Stimulated activated CD8-positive, alpha-beta memory T cell treated with anti-CD3 and anti-CD28 coated beads, Interleukin-15, amount 100 ng/mL, for 24 hours (primary cell): ENCODE measurements at places on chromosomes 11 and 22.

DNA sequence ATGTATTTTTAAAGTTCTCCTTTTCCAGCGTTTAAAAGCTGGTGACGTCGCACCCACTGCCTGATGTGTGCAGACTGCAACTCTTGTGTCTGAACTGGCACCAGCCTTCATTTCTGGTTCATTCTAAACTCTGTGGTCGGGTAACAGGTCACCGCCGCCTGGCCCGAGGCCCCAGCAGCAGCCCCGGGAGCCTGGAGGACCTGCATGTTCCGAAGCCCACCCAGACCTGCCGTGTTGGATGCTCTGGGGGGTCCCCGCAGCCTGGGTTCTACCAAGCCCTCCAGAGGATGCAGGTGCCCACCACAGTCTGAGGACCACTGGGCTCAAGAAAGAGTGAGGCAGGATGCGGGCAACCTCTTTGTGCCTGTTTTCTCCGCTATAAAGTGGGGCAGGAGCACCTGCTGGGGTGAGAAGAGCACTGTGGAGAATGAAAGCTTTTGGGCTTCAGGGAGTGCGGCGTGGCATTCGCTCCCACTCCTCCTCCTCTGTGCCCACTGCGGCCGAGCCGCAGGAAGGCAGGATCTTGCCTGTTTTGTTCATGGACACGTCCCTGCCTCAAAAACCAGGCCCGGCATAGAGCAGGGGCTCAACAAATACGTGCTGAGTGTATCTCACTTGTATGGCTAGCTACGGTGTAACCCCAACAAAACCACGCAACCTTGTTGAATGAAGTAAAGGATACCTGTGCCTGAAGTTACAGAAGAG is 40.1 kb downstream of the CERK start:
- no peak for DNase-seq

DNA sequence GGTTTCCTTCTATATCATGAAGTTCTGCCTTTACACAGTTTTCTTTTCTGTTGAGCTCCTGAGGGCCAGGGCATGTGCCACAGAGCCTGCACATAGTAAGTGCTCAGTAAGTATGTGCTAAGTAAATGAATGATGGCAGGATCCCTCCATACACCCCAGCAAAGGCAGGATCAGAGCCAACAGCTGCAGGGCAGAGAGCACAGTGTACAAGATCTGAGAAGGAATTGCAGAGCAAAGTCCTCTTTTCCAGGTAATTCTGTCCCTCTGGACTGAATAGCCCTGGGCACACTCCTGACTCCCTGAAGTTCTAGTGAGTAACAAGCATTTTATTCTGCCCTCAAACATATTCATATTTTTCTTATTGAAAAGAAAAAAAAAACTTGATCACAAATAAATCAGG is 117.7 kb downstream of the GALNT18 start:
- no peak for DNase-seq

DNA sequence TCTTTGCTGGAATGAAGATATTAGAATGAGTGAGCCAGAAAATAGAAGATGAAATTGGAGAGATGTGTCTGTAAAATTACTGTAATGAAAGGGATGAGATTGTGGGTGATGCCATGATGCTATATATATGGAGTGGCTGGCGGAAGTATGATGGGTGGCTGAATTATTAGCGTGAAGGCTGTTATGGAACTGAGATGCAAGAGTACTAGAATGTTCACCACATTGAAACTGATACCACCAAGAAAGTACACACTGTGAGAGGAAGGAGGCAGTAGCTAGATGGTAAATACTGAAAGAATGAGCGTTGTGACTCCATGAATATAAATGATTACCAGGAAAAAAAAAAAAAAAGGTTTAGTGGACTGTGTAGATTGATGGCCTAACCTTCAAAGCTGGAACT is 411.9 kb downstream of the CNTN5 start:
- no peak for DNase-seq

GRCh38 chr11:2772544-2773031 is 72.8 kb upstream of the KCNQ1OT1 start:
- no peak for DNase-seq

GRCh38 chr11:130886704-130887103 is 29.6 kb downstream of the SNX19 start:
- no peak for DNase-seq

DNA sequence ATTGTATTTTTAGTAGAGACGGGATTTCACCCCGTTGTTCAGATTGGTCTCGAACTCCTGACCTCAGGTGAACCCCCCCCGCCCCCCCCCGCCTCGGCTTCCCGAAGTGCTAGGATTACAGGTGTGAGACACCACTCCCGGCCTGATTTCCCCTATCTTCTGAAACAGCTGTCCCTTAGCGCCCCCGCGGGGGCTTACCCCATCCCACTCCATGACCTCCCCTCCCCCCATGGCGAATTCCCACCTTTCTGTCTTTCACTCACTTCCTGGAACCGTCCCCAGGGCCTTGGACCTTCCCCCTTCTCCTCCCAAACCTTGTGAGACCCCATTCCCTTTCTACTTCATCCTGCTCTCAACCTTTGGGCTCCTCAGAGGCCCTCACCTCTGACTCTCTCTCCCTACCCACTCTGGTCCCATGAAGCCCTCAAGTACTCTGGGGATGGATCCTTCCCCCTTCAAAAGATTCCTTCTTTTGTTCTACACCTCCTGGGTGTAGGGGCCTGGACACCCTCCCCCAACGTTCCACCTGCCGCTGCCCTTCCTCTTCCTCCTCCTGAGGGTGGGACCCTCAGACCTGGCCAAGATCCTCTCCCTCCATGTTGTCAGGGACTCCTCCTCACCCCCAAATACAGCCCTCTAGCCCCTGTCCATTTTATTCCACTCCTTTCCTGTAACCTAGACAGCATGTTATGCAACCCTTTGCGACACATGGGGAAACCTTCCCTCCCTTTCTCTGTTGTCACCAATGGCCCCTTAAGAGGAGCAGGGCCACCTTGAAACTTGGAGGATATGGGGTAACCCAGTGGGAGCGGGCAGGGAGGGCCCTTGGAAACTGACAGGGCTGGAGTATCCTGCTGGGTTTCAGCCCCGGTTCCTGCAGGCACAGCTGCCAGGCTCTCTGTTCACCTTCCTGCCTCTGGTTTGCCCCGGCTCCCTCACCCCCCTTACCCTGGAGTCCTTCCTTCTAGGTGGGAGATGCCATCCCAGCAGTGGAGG is 1.1 kb downstream of the PRDX5 start:
- DNase-seq: no peak

DNA sequence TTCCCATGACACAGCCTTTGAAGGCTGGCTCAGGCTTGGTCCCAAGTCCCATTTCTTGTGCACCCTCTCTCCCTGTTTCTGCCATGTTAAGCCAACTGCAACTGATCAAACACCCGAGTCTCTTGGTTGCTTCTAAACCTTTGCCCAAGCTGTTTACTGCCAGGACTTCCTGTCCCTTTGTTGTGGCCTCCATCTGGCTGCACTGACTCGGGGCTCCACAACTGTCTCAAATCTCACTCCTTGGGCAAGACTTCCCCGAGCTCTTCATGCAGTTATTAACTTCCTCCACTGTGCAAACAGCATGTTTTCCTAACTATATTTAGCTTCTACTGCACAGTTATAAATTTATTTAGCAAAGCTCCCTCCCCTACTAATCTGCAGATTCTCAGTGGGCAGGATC is 4.3 kb downstream of the VPREB1 start:
- no peak for DNase-seq

DNA sequence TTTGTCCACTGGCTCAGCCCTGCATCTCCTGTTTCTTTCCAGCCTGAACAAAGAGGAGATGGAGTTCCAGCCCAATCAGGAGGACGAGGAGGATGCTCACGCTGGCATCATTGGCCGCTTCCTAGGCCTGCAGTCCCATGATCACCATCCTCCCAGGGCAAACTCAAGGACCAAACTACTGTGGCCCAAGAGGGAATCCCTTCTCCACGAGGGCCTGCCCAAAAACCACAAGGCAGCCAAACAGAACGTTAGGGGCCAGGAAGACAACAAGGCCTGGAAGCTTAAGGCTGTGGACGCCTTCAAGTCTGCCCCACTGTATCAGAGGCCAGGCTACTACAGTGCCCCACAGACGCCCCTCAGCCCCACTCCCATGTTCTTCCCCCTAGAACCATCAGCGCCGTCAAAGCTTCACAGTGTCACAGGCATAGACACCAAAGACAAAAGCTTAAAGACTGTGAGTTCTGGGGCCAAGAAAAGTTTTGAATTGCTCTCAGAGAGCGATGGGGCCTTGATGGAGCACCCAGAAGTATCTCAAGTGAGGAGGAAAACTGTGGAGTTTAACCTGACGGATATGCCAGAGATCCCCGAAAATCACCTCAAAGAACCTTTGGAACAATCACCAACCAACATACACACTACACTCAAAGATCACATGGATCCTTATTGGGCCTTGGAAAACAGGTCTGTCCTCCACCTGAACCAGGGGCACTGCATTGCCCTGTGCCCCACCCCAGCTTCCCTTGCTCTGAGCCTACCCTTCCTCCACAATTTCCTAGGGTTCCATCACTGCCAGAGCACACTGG is 5.0 kb downstream of the FTH1 start:
- DNase-seq: no peak

GRCh38 chr11:4551346-4551979 is 6.5 kb downstream of the OR52M1 start:
- no peak for DNase-seq

DNA sequence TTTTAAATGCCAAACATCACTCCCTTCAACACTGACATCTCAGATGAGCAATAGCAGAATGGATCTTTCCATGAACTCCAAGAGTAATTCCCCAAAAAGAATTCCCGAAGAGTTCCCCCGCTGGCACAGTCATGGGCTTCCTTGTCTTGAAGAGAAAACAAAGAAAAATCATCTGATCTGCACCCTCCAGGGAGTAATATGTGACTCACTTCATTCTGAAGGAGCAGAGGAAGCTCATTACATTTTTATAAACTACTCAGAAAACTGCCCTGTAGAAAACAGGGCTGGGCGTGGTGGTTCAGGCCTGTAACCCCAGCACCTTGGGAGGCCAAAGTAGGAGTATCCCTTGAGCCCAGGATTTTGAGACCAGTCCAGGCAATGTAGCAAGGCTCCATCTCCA is 35.7 kb downstream of the CELSR1 start:
- no peak for DNase-seq

GRCh38 chr11:92762121-92762540 is 207.3 kb upstream of the MTNR1B start:
- no peak for DNase-seq

- no peak for DNase-seq
These were observed 1946.0 kb upstream of the RAG2 start for GRCh38 chr11:38543986-38544385.

DNA sequence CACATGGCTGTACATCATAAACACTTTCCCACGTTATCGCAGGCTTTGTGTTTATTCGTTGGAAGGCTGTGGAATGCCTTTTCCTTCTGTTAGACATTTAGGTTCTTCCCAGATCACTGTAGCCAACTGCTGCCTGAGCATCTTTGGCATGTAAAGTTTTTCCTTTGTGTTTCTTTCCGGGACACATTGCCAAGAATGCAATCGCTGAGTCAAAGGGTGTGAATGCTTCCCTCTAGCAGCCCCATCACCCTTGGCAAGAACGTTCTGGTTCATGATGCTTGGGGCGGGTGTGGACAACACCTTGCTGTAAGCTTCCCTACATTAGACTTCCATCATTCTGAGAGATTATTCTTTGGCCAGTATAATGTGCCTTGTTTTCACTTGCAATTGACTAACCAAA is 136.2 kb downstream of the OSBP2 start:
- no peak for DNase-seq

DNA sequence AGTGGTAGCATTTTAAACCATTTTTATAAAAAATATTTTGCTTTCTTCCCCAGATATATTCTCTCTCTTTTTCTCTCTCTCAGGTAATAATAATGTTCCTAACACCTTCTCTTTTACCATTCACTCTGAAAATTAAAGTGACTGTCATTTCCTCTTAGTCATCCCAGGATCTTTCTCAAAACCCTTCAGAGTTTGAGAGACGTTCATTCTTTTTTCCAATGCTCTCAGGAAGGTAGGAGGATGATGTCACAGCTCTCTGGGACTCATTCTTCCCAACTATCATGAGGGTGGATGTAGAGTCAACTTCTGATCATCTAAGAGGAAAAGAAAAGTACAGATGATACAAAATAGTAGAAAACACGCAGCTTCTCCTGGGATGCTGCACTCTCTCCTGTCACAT is 60.2 kb upstream of the CRTAM start:
- DNase-seq: no peak

- no peak for DNase-seq
These were observed 12.2 kb downstream of the LSP1 start for GRCh38 chr11:1864831-1865665.

- no peak for DNase-seq
These were observed 104.7 kb downstream of the KCNQ1 start for GRCh38 chr11:2549491-2549875.

DNA sequence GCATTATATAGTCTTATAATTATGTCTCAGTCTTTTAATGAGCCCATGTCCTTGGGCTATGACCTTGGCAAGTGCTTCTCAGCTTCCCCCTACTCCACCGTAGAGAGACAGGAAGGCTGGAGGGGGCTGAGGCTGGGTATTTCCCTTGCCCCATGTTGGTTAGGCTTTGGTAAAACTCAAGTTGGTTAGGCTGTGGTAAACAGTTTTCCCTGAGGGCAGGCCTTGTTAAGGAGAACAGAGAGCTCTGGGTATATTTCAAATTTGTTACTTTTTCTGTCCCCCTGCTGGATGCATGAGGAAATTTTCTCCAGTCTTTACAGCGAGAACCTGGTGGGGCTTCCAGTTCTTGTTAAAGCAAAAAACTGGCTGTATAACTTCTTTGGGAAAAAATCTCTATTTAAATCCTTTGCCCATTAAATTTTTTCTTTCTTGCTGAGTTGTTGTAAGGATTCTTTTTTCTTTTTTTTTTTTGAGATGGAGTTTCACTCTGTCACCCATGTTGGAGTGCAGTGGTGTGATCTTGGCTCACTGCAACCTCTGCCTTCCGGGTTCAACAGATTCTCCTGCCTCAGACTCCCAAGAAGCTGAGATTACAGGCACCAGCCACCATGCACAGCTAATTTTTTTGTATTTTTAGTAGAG is 12.2 kb upstream of the DCHS1 start:
- DNase-seq: no peak

- DNase-seq: no peak
These were observed 34.5 kb upstream of the ANO3 start for GRCh38 chr11:26297189-26297975.

DNA sequence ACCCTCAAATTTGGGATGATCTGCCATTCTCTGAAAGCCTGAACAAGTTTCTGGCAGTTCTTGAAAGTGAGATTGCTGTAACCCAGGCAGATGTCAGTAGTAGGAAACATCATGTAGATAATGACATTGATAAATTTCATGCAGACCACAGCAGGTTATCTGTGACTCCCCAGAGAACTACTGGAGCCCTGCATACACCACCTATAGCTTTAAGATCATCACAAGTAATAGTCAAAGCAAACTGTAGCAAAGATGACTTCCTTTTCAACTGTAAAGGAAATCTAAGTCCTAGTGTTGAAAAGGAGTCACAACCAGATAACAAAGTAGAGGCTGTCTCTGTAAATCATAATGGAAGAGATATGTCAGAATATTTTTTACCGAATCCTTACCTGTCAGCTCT is 31.0 kb downstream of the DDIAS start:
- DNase-seq: no peak
